ENCODE measurements at places on chromosomes 6 and 20.

- DNase-seq = peak; percentile 84
These were observed 16.4 kb downstream of the BRD2 start for GRCh38 chr6:32984622-32985389.

DNA sequence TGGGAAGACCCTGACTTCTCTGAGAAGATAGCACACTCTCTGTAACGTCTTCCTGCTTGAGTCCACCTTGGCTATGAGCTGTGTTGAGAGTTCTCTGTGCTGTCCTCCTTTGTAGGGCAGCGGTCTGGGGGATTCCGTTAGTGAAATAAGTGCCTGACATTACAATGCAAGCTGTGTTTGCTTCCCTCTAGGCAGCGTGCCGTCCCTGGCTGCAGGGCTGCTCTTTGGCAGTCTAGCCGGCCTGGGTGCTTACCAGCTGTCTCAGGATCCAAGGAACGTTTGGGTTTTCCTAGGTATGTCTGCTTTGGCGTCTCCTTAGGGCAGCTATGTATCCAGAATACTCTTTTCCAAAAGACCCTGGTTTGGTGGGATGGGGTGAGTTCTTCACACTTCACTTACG lies 2.8 kb downstream of the TMEM14C start:
- no peak for DNase-seq

- no peak for DNase-seq
These were observed 829.3 kb upstream of the CITED2 start for GRCh38 chr6:140203661-140204147.

DNA sequence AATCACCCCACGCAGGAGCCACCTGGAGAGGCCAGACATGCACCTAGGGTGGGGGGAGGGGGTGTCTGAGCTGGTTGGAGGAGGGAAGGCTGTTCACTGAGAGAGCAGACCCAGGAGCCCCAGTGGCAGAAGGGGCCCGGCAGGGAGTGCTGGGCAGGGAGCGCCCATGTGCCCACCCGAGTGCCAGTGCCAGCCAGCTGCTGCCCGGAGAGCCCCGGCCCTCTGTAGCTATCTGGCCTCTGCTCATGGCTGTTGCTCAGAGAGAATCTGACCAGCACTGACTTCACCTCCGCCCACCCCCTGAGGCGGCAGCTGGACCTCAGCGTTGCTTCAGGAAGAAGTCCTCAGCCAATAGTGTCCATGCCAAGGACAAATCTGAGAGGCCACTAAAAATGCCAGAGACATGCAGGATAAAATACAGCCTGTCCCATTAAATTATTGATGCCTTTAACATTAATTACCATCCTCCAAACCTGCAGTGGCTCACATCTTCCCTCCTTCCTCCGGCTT lies 22.8 kb downstream of the SLC17A9 start:
- no peak for DNase-seq

- peak; percentile 45 for DNase-seq
These were observed 39.2 kb downstream of the DYNLT1 start for GRCh38 chr6:158605266-158605878.

GRCh38 chr6:26175428-26176181 lies 88.4 kb downstream of the HFE start:
- peak; percentile 70 for DNase-seq

DNA sequence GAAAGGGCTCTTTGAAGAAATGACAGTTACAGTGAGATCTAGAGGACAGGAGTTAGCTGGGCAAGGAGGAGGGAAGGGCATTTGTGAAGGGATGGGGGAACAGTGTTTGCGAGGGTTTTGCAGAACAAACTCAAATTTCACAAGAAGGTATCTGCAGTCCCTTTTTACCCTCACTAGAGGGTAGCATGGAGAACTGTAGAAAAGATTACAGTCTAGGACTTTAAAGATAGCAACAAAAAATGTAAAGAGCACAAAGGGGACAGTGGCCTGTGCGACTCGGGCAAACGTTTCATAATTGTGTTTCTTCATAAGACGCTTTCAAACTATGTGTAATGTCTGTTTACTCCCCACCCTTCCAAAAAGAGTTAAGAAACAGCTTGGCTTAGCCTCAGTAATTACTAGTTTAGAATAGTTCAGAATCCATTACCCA lies 21.2 kb upstream of the ASXL1 start:
- DNase-seq = no peak

DNA sequence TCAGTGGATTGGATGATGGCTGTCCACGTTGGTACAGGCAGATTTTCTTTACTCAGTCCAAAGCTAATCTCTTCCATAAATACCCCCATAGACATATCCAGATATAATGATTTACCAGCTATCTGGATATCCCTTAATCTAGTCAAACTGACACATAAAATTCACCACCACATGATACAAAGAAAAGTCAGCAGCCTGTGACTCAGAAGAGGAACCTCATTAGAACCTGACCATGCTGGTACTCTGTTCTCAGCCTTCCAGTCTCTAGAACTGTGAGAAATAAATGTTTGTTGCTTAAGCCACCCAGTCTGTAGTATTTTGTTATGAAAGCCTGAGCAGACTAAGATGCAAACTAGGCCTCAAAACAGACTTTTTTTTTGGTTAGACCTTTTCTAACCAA lies 431.3 kb upstream of the RNF217 start:
- no peak for DNase-seq

- DNase-seq = no peak
These were observed 50.8 kb downstream of the CD109 start for GRCh38 chr6:73746787-73747186.
